ENCODE measurements at places on chromosomes 3 and 15.

- DNase-seq = no peak
These were observed 17.9 kb upstream of the COPG1 start for GRCh38 chr3:129231331-129232119.

GRCh38 chr3:1823867-1824266, 274.8 kb upstream of the CNTN4 start:
- no peak for DNase-seq

DNA sequence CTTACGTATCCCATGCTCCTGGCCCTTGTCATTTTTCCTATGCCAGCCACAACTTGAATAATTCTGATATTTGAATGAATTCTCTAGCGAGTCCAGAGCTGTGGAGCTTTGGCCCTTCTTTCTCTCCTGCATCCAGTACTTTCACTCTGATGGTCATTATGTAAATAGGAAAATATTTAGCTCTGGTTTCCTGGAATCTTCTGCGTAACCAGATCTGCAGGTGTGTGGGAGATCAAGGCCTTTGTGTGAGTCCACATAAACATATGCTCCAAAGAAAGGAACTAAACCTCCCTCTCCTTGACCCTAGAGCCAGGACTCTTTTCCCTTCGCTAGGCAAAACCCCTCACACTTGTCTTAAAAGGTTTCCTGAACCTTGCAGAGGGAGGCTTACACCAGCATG, 132.5 kb upstream of the THBS1 start:
- DNase-seq = no peak

GRCh38 chr15:29130476-29130875, 139.1 kb downstream of the NSMCE3 start:
- no peak for DNase-seq

- no peak for DNase-seq
These were observed 15.6 kb downstream of the RCCD1 start for GRCh38 chr15:90970274-90970673.

DNA sequence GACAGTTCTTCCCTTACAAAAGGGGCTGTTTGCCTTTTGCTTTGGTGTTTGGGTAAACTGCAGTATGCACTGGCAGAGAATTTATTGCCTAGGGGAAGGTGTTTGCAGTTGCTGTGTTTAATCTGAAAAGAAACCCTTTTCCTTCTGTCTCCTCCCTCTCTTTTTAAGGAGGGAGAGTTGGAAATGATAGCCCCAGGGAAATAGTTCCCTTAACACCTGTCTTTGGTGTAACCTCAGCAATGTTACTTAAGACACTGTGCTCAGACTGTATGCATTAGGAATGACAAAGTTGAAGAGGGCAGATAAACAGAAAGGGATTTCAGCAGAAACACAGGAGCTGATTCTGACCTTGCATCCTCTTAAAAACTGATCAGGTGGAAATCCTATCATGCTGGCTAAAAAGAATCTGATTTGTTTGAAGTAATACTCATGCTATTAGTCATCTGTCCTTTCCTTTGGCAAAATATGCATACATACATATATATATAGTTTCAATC, 125.4 kb downstream of the TP63 start:
- no peak for DNase-seq

DNA sequence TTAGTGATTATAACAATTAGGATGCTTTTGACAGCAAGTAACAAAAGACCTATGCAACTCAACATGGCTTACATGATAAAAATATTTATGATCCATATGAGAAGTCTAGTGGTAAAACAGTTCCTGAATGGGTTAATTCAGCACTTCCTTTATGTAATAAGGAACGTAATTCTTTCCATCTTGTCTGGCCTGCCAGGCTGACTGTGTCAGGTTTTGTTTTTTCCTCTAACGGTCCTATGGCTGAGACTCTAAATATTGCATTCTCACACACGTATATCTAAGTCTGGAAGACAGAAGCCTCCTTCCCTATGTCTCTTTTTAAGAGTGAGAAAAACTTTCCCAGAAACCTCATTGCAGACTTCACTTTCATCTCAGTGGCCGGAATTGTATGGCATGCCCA, 50.6 kb downstream of the DUT start:
- no peak for DNase-seq

GRCh38 chr3:15645740-15646501, 44.4 kb downstream of the BTD start:
- no peak for DNase-seq

DNA sequence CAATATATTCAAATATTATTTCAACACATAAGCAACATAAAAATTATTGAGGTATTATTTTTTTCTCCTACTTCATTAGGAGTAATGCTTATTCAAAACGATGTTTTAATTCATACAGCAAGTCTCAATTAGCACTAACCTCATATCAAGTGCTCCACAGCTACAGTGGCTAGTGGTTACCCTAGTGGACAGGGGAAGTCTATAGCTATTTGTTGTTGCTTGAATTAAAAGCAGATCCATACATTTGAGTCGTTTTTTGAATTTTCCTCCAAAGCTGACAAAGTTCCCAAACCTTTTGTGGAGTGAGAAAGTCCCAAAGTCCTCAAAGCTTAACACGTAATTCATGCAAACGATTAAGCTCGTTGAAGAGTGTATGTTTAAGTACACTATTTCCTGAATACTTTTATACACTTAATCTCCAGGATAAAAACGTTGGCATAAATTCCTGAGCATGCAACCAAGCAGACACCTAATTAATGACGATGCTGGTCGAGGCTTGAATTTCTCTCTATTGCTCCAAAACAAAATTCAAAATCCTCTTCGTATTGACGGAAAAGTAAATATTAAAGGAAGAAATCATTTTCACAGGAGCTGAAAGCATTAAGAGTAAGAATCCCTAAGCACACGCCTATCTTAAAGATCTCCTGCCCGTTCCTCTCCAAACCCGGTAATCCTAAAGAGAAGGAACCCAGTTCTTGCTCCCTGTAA, 985 bp downstream of the VPS13C start:
- no peak for DNase-seq

GRCh38 chr15:84811151-84811550, 6.0 kb upstream of the ALPK3 start:
- no peak for DNase-seq

DNA sequence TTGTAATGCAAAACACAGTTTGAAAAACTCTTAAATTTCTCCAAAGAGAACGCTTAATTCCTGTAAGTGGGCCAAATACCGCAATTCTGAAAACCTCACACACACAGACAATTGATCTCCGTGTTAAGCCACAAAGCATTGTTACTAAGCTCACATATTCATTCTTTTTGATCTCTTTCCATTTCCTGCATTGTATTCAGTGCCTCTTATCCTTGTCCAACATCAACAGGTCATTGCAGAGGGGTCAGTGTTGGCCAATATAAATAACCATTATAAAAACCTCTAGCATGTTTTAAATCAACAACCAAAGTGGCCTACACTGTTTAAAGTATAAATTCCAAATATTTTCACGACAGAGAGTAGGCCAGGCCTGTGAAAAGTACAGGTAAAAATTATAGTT, 171.1 kb downstream of the PDZRN3 start:
- no peak for DNase-seq

- DNase-seq = no peak
These were observed 78.8 kb downstream of the DLG1 start for GRCh38 chr3:197219619-197220018.

- no peak for DNase-seq
These were observed 23.1 kb downstream of the PHLDB2 start for GRCh38 chr3:111882194-111882593.

DNA sequence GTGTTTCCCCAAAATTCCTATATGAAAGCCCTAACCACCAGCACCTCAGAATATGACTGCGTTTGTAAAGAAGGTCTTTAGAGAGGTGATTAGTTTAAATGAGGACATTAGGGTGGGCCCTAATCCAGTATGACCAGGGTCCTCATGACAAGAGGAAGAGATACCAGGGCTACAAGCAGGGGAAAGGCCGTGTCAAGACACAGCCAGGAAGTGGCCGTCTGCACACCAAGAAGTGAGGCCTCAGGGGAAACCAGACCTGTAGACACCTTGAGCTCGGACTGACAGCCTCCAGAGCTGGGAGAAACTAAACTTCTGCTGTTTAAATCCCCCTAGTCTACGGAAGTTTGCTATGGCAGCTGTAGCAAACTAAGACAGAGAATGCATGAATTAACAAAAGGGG, 14.2 kb downstream of the KIF7 start:
- no peak for DNase-seq

- no peak for DNase-seq
These were observed 85.6 kb downstream of the IGF2BP2 start for GRCh38 chr3:185739264-185739701.

DNA sequence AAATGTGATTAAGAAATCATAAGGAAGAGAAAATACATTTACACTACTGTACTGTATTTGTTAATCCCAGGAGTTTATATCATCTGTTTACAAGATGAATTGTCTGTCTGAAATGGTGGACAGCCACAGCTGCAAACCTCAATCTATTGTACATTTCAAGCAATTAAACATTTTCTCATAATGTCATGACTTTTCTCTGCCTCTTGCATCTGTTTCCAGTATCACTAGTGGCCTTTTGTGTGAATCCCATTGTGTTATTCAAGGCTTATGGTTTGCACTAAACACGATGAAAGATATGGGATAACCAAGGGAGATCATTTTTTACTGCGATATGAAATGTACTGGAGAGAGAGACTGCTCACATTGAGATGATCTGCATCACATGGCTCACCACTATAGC, 200.2 kb upstream of the LRRN1 start:
- DNase-seq = no peak

- DNase-seq = no peak
These were observed 165.6 kb downstream of the NSMCE3 start for GRCh38 chr15:29103824-29104565.

DNA sequence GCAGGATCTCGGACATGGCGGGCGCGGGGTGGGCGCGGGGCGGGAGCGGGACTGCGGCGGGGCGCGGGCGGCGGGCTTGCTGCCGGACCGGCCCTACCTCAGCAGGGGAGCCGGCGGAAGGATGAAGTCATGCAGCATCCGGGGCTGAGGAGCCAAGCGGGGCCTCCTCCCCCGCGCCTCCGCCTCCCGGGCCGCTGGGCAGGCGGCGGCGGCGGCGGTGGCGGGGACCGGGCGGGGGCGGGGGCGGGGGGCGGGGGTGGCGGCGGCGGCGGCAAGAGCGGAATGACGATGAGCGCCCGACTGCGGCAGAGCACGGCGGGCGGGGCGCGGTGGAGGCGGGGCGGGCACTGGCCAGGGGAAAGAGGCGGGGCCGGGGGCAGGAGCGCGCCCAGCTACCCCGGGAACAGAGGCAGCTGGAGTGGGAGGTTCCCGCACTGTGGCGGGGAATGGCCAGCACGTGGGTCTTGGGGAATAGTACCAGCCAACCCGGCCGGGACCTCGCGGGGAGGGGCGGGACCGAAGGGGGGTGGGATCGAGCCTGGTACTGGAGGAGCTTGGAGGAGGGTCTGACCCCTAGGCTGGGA, at the start of gene CAMK2N2:
Gene CAMK2N2 (minus strand): TSS at position 284 of the 584 bp plus-strand sequence. CDS start 268 bp downstream, at position 16.
- peak; percentile 58 for DNase-seq

DNA sequence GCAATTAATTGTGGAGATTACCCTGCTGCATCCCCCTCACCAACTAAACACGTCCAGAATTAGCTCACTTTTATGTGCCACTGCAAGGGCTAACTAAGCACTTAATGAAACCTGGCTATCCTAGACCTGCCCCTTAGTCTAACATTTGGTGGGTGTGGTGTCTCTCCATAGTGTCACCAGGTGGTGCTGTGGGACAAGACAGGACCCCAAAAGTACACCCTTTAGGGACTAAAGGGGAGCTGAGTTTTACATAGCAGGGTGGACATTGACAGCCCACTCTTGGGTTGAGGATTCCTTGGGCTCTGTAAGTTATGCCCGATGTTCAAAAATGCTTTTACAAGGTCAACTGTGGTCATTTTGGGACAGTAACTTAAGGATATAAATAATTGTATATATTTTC, 5.7 kb downstream of the DUT start:
- DNase-seq = no peak

GRCh38 chr3:48532271-48532976, 24.2 kb downstream of the PFKFB4 start:
- DNase-seq = no peak

GRCh38 chr3:130795396-130795795, 48.8 kb upstream of the PIK3R4 start:
- DNase-seq = no peak

DNA sequence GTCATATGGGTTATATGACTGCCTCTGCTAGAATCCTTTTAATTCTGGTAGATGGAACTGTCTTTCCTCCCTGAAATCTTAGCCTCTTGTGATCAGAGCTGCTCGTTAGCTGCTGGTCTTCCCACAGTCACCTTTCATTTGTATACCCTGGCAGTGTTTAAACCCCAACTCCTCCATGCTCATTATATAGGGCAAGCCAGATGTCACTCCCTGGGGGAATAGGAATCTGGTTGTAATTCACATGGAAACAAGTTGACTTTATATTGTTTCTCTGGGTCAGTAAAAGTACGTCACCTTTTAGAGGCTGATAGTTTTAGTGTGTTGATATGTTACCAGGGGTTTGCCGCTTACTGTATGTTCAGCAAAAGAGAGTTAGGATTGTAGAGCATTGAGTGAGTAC, 103.5 kb downstream of the ITPR1 start:
- no peak for DNase-seq

GRCh38 chr15:40469776-40470390, 901 bp upstream of the CHST14 start:
- no peak for DNase-seq

- no peak for DNase-seq
These were observed 321.8 kb upstream of the STAC start for GRCh38 chr3:36058404-36059030.

GRCh38 chr3:112778353-112778948, 68.2 kb downstream of the CD200R1L start:
- no peak for DNase-seq

- no peak for DNase-seq
These were observed 76.2 kb downstream of the CCK start for GRCh38 chr3:42189736-42190135.

DNA sequence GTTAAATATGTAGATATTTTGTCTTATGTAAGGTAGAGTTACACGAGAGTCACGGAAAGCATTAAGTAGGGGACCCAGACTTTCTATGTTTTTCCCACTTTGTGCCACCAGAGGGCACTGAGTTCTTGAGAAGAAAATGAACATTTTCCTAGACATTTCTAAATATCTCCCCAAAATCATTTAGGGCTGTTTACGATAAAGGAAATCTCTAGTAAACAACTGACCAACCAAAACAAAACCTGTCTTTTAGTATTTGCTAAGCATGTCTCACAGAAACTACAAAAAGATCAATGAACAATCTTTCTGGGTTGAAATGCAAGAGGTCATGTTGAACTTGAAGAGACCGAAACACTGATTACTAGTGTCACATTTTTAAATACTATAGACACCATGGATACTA, 16.1 kb downstream of the POU1F1 start:
- no peak for DNase-seq

DNA sequence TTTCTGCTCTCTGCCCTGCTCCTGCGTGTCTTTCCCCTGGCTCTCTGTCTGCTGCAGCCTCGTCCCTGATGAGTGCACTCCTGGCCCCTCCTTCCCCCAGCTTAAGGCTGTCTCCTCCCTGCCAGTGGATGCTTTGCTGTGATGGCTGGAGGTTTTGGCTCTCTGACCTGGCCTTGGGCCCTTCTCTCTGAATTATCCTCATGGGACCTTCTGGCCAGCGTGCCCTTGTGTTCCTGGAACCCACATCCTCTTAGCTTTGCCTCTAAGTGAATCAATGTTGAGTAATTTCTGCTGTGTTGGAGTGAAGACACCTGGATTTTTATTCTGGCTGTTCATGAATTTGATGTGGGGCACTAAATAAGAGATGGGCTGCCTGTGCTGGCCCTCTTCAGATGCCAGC, 9.8 kb upstream of the TNFAIP8L3 start:
- no peak for DNase-seq

- DNase-seq = no peak
These were observed 19.2 kb upstream of the RAD18 start for GRCh38 chr3:8982509-8982908.

GRCh38 chr15:39472621-39473297, 108.1 kb upstream of the THBS1 start:
- no peak for DNase-seq

Measured in T-helper 22 cell (primary cell).